Stimulated activated CD4-positive, alpha-beta T cell treated with anti-CD3 and anti-CD28 coated beads, Interleukin-1b, Interleukin-23, amount 100 ng/mL, for 48 hours (primary cell): ENCODE measurements at places on chromosomes 3 and 15.

- DNase-seq = no peak
Observed at GRCh38 chr15:47796830-47797229, 79.5 kb downstream of the SEMA6D start.

DNA sequence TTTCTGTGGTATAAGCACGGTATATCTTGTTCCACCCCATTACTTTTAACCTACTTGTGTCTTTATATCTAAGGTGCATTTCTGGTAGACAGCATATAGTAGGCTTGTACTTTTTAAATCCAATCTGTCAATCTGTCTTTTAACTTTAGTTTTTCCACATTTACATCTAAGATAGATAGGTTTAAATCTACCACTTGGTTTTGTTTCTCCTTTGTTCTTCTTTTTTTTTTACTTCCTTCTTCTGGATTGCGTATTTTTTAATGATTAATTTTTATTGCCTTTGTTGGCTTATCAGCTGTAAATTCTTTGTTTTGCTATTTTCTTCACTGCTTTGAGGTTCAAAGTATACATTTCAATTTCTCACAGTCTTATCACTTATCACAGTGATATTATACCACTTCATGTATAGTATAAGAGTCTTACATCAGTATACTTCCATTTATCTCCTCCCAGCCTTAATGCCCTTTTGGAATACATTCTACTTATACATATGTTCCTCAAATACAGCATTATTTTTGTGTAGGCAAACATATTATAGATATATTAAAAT, 31.0 kb downstream of the IQCB1 start:
- DNase-seq = no peak

DNA sequence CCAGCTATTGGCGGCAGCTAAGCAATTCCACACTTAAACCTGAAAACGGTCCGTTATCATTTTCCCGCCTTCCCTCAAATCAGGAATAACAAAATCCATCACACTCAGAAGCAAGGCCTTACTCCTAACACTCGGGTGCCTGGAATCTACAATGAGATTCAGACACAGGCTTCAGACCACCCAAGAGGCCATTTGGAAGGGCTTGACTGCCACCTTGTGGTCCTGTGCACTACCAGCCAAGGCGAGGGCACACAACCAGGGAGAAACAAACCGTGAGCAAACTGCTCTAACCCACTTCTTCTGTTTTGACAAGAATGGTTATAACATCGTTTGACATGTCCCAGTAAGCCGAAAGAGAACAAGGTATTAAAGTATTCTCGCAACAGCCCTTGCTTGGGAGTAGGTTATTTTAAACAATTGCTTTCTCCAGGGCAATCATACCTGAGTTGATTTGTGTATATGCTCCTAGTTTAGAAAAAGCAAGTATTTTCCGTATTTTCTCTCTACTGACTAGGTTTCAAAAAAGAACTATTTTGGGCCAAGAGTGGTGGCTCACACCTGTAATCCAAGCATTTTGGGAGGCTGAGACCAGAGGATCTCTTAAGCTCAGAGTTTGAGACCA, 40.1 kb upstream of the TAFA4 start:
- DNase-seq = peak; percentile 40

GRCh38 chr3:185759512-185759911, 65.3 kb downstream of the IGF2BP2 start:
- DNase-seq = no peak

DNA sequence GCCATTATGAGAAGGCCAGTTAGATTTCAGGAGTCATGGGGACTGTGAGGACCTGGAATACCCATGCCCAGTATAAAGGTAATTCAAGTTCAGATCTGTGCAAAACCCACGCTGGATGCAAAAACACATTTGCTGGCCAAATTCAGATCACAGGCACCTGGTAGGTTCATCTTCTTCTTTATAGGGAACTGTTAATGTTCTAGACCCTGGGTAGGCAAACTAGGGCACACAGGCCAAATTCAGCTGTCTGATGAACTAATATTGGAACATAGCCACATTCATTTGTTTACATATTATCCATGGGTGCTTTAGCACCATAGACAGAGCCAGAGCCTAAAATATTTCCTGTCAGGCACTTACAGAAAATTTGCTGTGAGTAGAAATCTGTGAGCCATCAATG, 241.4 kb downstream of the PTPRG start:
- no peak for DNase-seq

DNA sequence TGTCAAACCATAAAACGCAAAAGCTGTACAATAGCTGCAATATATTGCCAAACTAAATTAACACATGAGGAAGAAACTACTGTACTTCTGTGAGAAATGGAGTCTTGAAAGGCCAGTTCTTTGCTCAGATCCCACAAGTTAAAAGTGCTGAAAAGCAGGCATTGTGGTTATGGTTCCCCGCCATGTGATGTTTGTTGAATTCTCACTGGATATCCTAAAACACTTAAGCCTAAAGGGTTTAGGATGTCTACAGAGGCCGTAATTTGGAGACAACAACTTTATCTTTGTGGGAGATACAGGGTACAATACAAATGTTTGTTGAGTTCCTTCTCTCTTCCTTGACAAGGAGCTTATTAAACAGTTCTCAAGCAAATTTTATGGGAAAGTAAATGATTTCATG, 53.2 kb downstream of the TMEM212 start:
- no peak for DNase-seq

- no peak for DNase-seq
Observed at GRCh38 chr3:192392986-192393385, 334.4 kb downstream of the FGF12 start.

DNA sequence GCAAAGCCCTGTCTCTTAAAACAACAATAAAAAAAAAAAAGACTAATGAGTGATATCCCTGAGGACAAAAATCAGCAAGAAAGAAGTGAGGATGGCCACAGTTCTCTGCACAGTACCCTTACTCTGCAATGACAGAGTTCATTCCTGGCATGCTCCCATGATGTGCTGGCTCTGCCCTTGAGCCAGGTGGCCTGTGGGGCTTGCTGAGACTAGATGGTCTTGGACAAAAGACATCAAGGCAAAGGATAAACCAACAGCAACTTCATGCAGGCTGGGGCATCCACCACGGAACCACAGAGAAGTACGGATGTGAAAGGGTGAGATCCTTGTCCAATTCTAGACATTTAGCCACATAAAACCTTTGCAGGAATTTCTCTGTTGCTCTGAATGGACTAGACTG, 12.7 kb downstream of the MGLL start:
- DNase-seq = no peak

- DNase-seq = no peak
Observed at GRCh38 chr15:40059821-40060220, 20.8 kb upstream of the SRP14 start.

DNA sequence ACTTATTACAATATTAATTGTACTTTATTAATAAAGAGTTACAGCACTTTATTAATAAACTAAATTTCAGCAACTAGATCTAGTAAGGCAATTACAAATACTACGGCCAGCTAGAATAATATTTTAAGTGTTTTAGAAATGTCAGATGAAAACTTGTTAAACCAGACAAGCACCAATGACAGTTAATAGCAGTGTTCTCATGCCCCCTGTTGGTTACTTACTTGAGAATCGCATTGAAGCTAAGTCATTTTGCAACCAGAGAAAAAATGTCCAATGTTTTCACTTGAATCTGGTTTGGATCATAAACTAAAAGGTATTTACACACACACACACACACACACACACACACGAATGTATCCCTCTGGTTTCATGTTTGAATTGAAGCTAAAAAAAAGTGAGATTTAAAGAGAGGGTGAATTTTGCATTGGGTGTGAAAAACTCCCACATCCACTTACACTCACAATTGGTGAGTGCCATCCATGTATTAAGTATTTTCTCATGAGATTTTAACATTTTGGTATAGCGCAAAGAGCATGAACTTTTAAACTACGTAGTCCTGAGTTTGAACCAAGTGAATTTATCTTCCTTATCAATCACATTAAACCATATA, 347.7 kb downstream of the ZBBX start:
- DNase-seq = no peak
